ENCODE measurements at places on chromosomes 6 and 20.

DNA sequence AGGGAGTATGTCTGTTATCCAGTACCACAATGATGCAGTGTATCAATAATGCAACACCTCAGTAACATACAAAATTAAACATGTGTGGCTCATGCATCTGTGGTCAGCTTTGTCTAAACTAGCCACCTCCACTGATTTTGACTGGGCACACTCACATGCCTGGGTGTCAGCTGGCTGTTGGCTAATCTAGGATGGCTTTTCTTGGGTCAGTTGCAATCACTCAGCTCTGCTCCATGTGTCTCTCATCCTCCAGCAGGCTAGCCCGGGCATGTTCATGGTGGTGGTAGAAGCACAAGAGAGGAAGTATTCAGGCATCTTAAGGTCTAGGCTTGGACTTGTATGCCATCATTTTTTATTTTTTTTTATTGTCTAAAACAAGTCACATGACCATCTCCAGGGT is 59.3 kb upstream of the JAG1 start:
- no peak for DNase-seq

- DNase-seq = no peak
These were observed 113.1 kb downstream of the SYNDIG1 start for GRCh38 chr20:24582373-24583168.

DNA sequence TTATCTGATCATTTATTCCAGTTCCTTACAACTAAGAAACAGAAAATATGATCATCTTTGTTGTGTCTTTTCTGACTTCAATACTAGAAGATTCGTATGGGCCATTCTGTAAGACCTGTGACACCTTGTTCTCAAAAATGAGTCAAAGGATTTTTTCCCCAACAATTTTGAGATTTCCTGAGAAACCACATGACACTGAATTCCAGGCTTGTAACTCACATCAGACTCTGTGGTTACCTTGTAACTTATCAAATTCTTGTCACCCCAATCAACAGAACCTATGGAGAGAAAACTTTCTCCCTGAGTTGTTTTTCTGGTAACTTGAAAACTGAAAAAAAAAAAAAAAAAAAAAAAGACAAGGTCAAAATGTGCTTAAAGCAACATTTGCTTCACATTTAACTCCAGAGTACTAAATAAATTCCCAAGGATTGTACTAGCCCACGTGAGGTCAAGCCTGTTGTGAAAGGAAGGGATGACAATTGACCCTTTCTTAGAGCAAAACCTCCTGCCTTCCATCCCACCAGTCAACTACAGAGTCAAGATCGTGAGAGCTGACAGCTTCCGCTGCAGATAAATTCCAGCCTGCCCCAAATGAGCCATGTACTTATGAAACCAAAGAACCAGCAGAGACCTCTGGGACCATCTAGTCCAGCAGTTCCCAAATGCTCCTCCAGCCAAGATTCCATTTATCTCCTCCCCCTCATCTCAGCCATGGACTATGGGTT is 140.3 kb downstream of the TBX18 start:
- no peak for DNase-seq

GRCh38 chr20:12345978-12346377 is 428.3 kb downstream of the BTBD3 start:
- DNase-seq = no peak

DNA sequence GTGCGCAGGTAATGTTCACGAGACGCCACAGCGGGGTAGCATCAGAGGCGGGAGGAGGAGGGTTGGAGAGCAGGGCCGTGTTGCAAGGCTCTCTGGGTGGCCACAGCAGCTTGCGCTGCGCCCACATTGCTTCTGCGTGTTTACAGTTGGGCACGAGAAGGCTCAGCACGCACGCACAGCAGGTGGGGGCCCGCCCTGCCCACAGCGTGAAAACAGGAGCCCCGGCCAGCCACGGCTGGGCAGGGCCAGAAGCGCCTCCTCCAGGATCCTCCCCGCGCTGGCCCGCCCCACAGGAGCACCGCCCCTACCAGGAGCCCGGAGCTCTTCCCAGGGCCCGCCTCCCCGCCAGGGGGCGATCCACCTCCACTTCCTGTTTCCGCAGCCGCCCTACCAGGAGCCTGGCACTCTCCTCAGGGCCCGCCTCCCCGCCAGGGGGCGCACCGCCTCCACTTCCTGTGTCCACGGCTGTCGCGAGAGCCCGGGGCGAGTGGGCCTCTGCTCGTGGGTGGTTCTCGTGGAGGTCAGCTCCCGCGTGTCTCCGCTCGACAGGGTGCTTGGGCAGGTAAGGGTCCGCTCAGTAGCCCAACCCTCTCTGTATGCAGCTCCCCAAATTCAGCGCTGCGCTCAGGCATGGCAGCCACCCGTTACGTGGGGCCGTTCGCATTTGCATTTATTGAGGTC is at the start of gene FAM50B:
Gene FAM50B, plus strand, starts transcription at position 449 of the 681 bp plus-strand sequence. CDS start 439 bp downstream, outside the sequence.
- peak; percentile 77 for DNase-seq

- no peak for DNase-seq
These were observed 474.2 kb downstream of the KIF16B start for GRCh38 chr20:16098890-16099639.

DNA sequence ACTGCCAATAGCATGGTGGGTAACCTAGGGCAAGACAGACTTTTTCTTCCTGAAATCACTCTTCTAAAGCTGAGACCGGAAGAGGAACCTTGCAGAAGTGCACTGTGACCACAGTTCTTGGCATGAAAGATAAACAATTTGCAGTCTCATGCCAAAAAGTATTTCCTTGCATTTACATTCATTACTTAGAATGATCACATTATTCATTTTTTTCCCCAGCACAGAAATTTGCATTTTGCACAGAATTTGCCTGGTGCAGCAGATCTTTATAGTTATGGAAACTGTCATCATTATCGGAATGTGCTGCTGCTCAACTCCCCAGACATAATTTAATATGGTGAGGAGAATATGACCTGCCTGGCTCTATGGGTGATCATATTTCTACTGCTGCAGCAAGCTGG is 42.2 kb upstream of the EDN3 start:
- no peak for DNase-seq

GRCh38 chr20:62682912-62683517 is 25.6 kb upstream of the NTSR1 start:
- DNase-seq = no peak

GRCh38 chr6:167422934-167423333 is 98.0 kb downstream of the TTLL2 start:
- DNase-seq = no peak

DNA sequence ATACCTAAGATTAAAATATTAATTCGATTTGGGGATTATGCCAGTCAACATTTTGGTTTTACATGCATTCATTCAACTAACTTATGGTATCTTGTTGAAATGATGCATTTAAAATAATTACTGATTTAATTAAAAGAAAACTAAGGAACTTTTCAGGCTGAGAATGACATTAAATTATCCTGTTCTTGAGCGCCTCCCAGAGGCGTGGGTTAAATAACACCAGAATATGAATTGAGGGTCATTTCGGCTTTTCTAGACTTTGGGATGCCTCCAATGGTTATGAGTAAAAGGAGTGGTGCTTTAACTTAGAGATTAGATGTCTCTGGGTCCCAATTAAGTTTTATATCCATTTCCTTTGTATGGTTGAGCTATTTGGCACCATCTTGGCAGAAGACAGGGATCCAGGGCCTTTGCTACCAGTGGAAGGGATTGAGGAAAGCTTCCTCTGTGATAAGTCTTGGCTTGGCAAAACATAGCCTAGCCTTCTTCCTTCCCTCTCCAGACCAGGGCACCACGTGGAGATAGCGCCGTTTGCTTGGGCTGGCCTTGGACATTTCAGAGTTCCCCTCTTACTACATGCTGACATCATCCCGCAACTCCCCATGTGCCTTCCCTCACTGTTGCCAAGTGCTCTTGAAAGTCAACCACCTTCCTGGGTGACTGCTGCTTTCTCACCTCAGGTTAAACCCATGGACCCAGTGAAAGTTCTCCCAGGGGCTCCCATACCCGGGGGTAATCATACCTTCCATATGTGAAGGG is 28.7 kb downstream of the GNAS start:
- no peak for DNase-seq

DNA sequence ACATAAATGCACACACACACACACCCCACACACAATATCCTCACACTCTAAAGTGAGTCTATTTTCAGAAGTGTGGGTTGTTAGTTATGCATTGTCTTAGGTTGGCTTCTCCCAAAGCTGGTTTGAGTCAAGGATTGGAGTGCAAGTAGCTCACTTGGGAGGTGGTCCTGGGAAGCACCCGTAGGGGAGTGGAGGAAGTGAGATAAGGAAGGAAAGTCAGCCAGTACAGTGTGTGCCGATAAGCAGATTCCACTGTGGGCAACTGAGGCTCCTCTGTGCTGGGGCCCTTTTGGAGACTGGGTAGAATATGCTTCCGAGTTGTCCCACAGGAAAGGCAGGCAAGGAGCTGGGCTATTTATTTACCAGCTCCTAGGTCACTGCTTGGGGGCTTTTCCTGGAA is 67.2 kb downstream of the PLCB4 start:
- no peak for DNase-seq

DNA sequence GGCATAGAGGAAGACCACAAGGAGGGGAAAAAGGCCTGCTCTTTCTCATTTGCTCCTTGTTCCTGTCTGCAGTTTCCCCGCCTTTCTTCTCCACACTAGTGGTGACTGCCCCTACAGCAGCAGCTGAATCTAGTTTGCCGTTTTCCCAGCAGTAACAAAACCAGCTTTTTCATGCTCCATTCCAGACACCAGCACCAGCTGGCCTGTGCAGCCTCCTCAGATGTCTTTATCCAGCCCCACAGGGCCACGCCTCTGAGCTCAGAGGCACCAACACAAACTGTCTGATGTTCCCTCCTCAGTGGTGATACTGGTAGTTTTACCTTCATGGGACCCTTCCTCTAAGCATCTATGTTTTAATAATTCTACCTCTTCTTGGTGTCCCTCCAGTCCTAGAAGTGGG is 70.4 kb upstream of the SLC24A3 start:
- DNase-seq = no peak

DNA sequence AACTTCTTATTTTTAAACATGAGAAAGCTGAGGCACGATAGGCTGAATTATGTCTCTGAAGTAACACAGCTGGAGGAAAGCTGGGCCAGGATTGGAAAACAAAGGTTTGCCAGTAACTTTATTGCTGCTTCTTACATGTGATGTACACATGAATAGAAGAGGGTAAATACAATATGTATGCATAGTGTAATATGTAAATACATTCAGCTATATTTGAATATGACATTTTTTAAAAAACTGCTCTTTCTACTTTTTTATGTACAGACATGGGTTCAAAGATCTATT is 90.2 kb downstream of the ADTRP start:
- DNase-seq = no peak

DNA sequence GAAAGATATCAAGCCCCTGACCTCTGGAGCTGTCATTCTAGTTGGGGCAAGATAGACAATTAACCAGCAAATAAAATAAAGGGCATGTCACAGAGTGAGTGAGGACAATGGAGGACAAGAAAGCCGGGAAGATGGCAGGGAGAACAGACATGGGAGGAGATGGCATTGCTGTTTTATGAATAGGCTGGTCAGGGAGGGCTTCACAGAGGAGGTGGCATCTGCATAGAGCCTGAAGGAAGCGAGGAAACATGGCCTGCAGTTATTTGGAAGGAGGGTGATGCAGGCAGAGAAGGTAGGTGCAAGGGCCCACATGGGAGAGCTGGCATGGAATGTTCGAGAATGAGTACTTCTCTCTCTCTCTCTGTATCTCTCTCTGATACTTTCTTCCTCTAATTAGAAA is 63.7 kb downstream of the EFCAB8 start:
- no peak for DNase-seq

DNA sequence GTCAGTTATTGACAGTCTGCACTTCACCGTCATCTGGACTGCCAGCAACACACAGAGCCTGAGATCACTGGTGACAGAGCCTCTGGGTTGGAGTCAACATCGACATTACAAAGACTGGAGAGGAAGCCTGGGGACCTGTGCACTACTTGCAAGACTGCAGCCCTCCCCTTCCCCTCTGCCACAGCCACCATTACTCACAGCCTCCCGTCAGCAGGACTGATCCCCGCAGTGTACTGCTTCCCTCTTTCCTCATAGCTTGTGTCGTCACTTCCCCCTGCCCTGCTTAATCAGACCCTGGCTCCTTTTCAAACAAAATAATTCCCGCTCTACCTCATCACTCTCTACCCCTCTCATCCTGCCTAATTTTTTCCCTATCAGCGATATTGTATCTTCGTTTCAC is 235.5 kb upstream of the KCNQ5 start:
- DNase-seq = no peak

GRCh38 chr20:37681384-37682112 is 12.3 kb upstream of the CTNNBL1 start:
- no peak for DNase-seq

DNA sequence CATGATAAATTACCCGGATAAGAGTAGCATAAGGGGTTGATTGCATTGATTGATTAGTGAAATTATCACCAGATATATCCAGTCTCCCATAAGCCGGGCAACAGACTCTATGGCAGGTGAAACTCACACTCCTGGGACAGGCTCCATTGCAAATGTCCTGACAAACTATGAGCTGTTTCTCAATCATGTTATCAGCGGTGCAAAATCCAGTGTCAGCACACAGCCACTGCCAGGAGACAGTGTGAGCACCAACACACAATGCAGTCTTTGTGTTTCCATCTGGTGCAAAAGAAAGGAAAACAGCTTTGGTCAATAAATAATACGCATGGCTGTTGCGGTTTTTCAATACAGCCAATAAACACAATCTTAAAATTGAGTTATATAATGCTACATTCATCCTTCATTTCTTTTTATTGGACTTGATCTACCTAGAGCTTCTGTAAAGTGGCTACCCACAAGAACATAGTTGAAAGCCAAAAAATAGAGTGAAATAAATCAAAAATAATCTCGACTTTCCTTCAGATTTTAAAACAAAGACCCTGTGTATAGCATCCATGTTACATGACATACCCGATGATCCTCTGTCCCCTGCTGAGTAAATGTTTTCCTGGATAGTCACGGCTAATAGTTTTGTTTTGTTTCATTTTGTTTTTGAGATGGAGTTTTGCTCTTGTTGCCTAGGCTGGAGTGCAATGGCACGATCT is 64.3 kb upstream of the AFDN start:
- DNase-seq = no peak

DNA sequence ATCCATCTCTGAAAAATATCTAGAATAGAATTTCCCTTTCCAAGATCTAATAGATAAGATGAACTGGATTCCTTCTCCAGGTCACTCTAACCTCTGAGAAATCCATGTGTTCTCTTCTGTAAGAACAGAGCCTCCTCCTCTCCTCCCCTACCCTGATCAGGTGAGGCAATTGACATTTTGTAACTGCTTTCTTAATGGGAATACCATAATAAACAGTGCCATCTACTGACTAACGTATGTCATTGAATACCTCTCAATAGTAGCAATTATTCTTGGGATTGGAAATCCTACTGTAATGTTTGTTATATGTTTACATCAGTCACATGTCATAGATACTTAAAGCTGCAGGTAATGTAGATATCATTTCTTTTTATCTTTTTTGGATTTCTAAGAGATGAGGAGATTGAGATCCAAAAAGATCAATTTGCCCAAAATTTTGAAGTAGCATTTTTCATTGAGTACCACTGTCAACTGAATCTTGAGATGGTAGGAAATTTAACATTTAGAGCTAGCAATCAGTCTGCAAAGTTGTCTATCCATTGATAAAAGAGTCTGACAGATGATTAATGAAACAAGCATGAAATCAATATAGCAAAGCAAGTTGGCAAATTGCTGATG is 365.8 kb upstream of the HSF2 start:
- peak; percentile 59 for DNase-seq
